Nucleus accumbens (tissue), 56 donors: ENCODE measurements at places on chromosomes 2 and 18.

GRCh38 chr2:205878999-205879762 lies 196.9 kb downstream of the NRP2 start:
- DNase-seq: no peak

- no peak for DNase-seq
Measured at GRCh38 chr18:22045221-22045918, 124.0 kb upstream of the GATA6 start.

- DNase-seq: no peak
Measured at GRCh38 chr2:177244244-177244771, 20.2 kb downstream of the NFE2L2 start.

DNA sequence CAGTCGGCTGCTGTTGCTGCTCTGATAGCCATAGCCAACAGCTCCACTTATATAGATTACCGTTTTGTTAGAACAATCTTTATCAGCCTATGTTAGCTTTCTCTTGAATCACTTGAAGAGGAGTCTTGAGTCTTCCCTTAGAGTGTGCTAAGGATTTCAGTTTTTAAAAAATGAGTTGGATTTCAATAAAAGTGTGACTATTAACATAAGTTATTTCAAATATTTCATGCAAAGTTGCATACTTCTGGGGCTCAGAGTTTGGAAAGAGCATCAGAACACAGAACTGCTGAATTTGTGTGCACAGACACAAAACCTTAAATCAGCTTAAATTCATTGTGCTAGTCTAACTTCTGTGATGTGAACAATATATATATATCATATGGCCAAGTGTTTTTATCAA lies 174.7 kb downstream of the MTX2 start:
- no peak for DNase-seq

DNA sequence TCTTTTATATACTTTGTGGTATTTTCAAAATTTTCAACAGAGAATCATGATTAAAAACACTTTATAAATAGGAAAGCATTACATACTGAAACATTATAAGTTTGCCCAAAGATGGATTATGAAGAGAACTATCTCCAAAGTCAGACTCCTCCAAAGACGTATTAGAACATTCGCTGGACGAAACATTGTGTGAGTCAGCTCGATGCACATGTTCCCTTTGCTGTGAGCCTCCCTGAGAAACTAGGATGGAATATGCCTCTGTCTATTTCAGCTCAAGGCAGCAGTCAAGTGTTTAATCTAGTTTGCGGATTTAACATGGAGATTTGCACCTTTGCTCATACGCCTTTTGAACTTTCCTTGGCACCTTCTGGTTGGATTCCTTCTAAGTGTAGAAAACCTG lies 92.2 kb upstream of the NCKAP5 start:
- DNase-seq: no peak

- no peak for DNase-seq
Measured at GRCh38 chr18:12515550-12515949, 107.8 kb downstream of the PRELID3A start.

DNA sequence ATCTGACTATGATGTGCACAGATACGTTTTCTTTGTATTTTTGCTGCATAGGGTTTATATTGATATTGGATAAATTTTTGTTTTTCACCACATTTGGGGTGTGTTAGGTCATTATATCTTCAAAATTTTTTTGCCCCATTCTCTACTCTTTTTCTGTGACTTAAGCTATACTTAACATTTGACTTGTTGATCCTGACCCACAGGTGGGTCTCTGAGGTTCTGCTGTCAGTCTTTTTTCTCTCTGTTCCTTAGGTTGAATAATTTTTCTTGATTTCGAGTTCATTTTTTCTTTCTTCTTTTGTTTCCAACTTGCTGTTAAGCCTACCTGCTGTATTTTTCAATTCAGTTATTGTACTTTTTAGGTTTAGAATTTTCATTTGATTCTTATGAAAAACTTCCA lies 12.1 kb downstream of the RAB3GAP1 start:
- DNase-seq: no peak

GRCh38 chr2:142280831-142281230 lies 150.0 kb upstream of the LRP1B start:
- DNase-seq: no peak

GRCh38 chr2:62933398-62933917 lies 117.2 kb upstream of the OTX1 start:
- no peak for DNase-seq

GRCh38 chr18:36527740-36528455 lies 230.4 kb downstream of the FHOD3 start:
- no peak for DNase-seq

GRCh38 chr2:127020536-127020935 lies 86.4 kb downstream of the BIN1 start:
- DNase-seq: no peak

GRCh38 chr2:12514631-12515437 lies 201.9 kb upstream of the TRIB2 start:
- DNase-seq: no peak
